ENCODE measurements at places on chromosomes 6 and 20. TPM values are rescaled to one million over a fixed set of nuclear protein-coding genes. Genes with fewer than 3 reads are reported as not detected.

The TINAG gene
- polyA plus RNA-seq = not detected

The RNF182 gene
- not detected for polyA plus RNA-seq

The RAB44 gene
- not detected for polyA plus RNA-seq

GRCh38 chr20:42544926-42545325 is 644.8 kb downstream of the PTPRT start:
- H3K36me3 ChIP-seq = no peaks in the 10 kb centered on the region
- no peak overlapping the region for H3K27ac ChIP-seq
- H3K4me1 ChIP-seq = no peaks in the 10 kb centered on the region
- H3K27me3 ChIP-seq = no peaks in the 10 kb centered on the region
- no peak overlapping the region for H3K4me3 ChIP-seq

- no peaks in the 10 kb centered on the region for H3K27me3 ChIP-seq
- H3K36me3 ChIP-seq = peaks cover 8% of the 10 kb centered on the region
- no peak overlapping the region for H3K4me3 ChIP-seq
- H3K4me1 ChIP-seq = peaks cover 24% of the 10 kb centered on the region
- DNase-seq = no peak
Observed at GRCh38 chr6:170555305-170555704, 1.1 kb downstream of the TBP start.

- no peaks in the 10 kb centered on the region for H3K36me3 ChIP-seq
- no peak for DNase-seq
- no peaks in the 10 kb centered on the region for H3K4me1 ChIP-seq
- H3K4me3 ChIP-seq = no peak overlapping the region
- H3K27me3 ChIP-seq = peaks cover 22% of the 10 kb centered on the region
Observed at GRCh38 chr20:50242548-50242862, 51.9 kb downstream of the CEBPB start.

DNA sequence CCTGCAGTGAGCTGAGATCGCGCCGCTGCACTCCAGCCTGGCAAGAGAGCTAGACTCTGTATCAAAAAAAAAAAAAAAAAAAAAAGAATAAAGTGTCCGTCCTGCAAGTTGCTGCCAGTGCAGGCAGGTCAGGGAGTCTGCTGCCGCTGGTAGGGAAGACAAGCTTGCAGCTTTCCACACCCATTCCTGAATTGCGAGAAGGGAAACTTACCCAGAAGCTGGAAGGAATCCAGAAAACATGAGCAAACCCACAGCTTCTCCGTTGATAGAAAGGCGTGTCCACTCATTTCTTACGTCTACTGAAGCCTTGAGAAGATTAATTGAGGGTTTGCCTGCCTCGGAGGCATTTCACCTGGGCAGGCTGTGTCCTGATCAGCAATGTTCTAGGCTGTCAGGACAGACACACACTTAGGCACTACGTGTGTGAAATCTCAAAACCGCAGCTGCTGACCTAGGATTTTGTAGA is 61.6 kb upstream of the DSP start:
- DNase-seq = no peak
- H3K4me3 ChIP-seq = no peak overlapping the region
- H3K27ac ChIP-seq = no peak overlapping the region
- H3K36me3 ChIP-seq = no peaks in the 10 kb centered on the region
- H3K4me1 ChIP-seq = no peaks in the 10 kb centered on the region

GRCh38 chr20:52279706-52280105 is 88.1 kb upstream of the ZFP64 start:
- no peaks in the 10 kb centered on the region for H3K4me1 ChIP-seq
- no peak overlapping the region for H3K4me3 ChIP-seq
- peaks cover 34% of the 10 kb centered on the region for H3K27me3 ChIP-seq
- DNase-seq = no peak

DNA sequence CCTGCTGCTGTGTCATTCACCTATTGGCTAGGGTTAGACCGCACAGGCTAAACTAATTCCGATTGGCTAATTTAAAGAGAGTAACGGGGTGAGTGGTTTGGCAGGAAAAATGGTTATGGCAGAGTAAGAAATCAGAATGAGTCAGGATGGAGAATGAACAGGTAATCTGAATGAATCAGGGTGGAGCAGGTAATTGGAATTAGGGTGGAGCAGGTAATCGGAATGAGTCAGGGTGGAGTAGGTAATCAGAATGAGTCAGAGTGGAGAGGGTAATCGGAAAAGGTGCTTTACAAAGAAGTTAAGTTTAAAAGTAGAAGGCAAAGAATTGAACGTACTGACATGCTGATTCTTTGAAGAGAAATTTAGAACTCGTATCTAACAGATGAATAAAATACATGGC is 11.7 kb downstream of the SLC35A1 start:
- no peak for DNase-seq
- peaks cover 10% of the 10 kb centered on the region for H3K4me1 ChIP-seq
- H3K36me3 ChIP-seq = peaks cover 7% of the 10 kb centered on the region

DNA sequence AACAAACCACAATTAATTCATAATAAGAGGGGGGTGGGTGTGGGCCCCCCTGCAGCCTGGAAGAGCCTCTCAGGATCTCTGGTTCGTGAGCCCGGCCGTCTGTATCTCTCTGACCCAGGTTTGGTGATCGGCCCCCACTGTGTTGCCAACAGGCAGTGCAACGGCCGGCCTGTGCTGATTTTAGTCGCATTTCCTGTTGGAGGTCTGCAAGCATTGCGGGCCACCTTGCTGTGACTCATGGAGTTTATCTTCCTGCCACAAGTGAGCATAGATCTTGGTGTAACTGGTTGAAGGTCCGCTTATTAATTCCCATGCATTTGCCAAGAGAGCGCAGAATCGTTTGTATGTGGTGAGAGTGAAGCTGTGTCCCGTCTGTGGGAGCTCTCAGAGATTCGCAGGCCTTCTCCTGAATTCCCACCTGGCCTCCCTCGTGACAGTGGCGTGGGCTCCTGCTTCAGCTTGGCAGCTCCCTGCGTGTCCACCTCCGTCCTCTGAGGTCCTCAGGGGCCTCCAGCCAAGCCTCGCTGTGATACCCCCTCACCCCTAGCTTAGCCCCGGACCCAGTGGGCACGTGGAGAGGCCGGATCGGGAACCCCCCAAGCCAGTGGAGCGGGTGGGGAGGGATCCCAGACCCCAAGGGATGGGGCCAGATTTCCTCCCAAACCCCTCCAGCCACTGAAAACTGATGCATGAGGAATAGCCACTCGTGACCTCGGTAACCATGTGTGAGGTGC is 269.8 kb downstream of the CDH4 start:
- H3K4me1 ChIP-seq = no peaks in the 10 kb centered on the region
- H3K4me3 ChIP-seq = no peak overlapping the region
- no peak for DNase-seq
- H3K27me3 ChIP-seq = no peaks in the 10 kb centered on the region
- no peaks in the 10 kb centered on the region for H3K36me3 ChIP-seq
- no peak overlapping the region for H3K27ac ChIP-seq

DNA sequence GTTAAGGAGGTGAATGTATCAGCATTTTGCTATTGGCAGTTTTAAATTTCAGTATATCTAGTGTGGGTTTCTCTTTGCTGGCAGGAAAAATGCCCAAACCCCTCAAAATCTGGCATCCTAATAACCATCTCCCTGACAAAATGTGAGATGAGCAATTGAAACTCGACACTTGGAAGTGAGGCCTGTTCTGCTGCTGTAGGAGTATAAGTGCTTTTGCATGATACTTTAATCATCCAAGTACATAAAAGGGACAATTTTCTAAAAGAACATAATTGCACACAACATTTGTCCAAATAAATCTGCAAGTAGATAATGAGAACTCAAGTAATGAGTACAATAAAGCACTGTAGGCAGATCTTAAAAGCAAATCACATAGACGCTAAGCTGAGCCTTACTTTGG is 36.5 kb downstream of the LAMP5 start:
- no peaks in the 10 kb centered on the region for H3K36me3 ChIP-seq
- no peak for DNase-seq

DNA sequence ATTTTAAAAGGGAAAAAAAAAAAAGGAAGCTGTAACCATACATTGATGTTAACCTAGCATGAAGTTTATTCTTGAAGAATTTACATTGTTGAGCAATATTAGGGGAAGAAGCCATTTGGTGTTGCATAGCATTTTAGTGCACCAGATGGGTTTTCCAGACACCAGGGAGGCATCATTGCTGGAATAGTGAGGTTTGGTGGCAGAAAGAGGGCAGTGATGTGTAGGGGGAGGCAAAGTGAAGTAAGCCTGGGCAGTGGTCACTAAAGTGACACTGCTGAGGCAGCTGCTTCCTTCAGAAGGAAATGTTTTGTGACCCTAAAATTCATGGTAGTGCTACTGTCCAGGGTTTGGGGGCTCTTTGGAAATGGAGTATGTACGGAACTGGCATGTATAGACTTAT is 2.6 kb downstream of the TOMM6 start:
- no peak overlapping the region for H3K4me3 ChIP-seq
- no peaks in the 10 kb centered on the region for H3K27me3 ChIP-seq
- peaks cover 14% of the 10 kb centered on the region for H3K4me1 ChIP-seq
- DNase-seq = no peak

GRCh38 chr20:7665376-7665775 is 274.9 kb downstream of the HAO1 start:
- no peak overlapping the region for H3K4me3 ChIP-seq
- H3K27ac ChIP-seq = no peak overlapping the region
- H3K27me3 ChIP-seq = no peaks in the 10 kb centered on the region
- H3K36me3 ChIP-seq = no peaks in the 10 kb centered on the region

GRCh38 chr6:13724182-13724581 is 12.5 kb upstream of the RANBP9 start:
- no peaks in the 10 kb centered on the region for H3K27me3 ChIP-seq
- peaks cover 4% of the 10 kb centered on the region for H3K4me1 ChIP-seq
- H3K36me3 ChIP-seq = no peaks in the 10 kb centered on the region
- H3K4me3 ChIP-seq = no peak overlapping the region
- peak overlapping the region; percentile 82 for H3K27ac ChIP-seq
- no peak for DNase-seq

DNA sequence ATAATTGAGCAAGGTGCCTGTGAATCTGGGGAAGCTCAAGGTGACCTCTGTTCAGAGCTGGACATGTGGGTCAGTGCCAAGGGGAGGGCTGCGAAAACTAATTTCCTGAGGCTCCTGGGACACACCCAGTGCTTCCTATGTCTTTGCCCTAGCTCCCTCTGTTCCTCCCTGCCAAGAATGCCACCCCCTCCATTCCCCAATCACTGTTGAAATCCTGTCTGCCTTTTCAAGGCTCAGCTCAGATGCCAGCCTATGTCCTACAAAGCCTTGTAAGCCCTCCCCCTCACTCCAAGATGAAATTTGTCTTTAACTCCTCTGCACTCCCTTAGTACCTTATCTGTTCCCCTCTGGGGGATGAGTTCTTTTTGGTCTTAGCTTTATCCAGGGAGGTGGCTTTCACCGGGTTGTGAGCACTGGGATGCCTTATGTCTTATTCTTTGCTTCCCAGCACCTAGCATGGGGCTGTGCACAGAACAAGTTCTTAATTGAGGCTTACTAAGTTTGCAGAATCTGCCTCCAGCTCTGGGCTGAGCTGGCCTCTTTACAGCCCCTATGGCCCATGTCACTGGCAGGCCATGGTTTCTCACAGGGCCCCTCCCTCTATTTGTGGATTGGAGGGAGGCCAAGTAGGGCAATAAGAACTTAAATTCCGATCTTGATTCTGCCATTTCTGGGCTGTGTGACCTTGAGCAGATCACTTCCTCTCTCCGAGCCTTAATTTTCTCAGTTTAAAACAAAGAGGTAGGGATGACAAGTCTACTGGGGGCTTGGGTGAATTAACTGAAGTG is 51.5 kb upstream of the EPB41L1 start:
- DNase-seq = no peak
- H3K27ac ChIP-seq = no peak overlapping the region
- H3K27me3 ChIP-seq = peaks cover 5% of the 10 kb centered on the region
- peaks cover 10% of the 10 kb centered on the region for H3K4me1 ChIP-seq
- no peak overlapping the region for H3K4me3 ChIP-seq

- no peak for DNase-seq
- no peaks in the 10 kb centered on the region for H3K36me3 ChIP-seq
- H3K4me1 ChIP-seq = no peaks in the 10 kb centered on the region
- H3K4me3 ChIP-seq = no peak overlapping the region
- H3K27me3 ChIP-seq = no peaks in the 10 kb centered on the region
- H3K27ac ChIP-seq = no peak overlapping the region
Observed at GRCh38 chr20:60224914-60225313, 266.7 kb downstream of the CDH26 start.

DNA sequence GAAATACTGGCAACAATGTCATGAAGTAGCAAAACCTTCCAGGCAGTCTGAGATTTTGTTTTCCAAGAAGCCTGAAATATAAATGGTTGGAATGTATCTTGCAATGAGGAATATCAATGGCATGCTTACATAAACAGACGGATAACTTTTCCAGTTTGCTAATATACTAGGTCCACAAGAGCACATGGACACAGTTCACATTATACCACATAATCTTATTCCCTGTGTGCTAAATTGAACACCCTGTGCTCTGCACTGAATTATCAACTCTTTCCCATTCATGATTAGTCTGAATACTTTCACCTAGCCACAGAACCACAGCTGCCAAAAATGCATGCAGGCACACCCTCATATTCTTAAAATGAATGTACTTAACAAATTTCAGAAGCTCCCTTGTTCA is 274.3 kb downstream of the COL12A1 start:
- H3K27me3 ChIP-seq = no peaks in the 10 kb centered on the region
- no peaks in the 10 kb centered on the region for H3K4me1 ChIP-seq
- no peak overlapping the region for H3K4me3 ChIP-seq
- H3K36me3 ChIP-seq = no peaks in the 10 kb centered on the region
- no peak overlapping the region for H3K27ac ChIP-seq
- no peak for DNase-seq

- DNase-seq = no peak
- H3K27ac ChIP-seq = no peak overlapping the region
- H3K36me3 ChIP-seq = no peaks in the 10 kb centered on the region
- H3K27me3 ChIP-seq = peaks cover 27% of the 10 kb centered on the region
- peaks cover 16% of the 10 kb centered on the region for H3K4me1 ChIP-seq
Observed at GRCh38 chr6:11729076-11729475, 49.5 kb downstream of the ADTRP start.

GRCh38 chr20:4297127-4297826 is 281.9 kb upstream of the RNF24 start:
- H3K4me1 ChIP-seq = no peaks in the 10 kb centered on the region
- no peak for DNase-seq
- peaks cover 17% of the 10 kb centered on the region for H3K27me3 ChIP-seq

- H3K4me1 ChIP-seq = no peaks in the 10 kb centered on the region
- H3K36me3 ChIP-seq = no peaks in the 10 kb centered on the region
- no peak overlapping the region for H3K27ac ChIP-seq
- no peaks in the 10 kb centered on the region for H3K27me3 ChIP-seq
- H3K4me3 ChIP-seq = no peak overlapping the region
Observed at GRCh38 chr20:26315054-26315453, 618.4 kb upstream of the ZNF337 start.
